ENCODE measurements at places on chromosomes 4 and X.

GRCh38 chr4:61877266-61877665, 677.1 kb downstream of the ADGRL3 start:
- no peak for DNase-seq

- DNase-seq: no peak
These were observed 132.5 kb upstream of the FMR1 start for GRCh38 chrX:147779173-147779572.

GRCh38 chrX:27057883-27058282, 405.3 kb downstream of the PPP4R3C start:
- DNase-seq: no peak

DNA sequence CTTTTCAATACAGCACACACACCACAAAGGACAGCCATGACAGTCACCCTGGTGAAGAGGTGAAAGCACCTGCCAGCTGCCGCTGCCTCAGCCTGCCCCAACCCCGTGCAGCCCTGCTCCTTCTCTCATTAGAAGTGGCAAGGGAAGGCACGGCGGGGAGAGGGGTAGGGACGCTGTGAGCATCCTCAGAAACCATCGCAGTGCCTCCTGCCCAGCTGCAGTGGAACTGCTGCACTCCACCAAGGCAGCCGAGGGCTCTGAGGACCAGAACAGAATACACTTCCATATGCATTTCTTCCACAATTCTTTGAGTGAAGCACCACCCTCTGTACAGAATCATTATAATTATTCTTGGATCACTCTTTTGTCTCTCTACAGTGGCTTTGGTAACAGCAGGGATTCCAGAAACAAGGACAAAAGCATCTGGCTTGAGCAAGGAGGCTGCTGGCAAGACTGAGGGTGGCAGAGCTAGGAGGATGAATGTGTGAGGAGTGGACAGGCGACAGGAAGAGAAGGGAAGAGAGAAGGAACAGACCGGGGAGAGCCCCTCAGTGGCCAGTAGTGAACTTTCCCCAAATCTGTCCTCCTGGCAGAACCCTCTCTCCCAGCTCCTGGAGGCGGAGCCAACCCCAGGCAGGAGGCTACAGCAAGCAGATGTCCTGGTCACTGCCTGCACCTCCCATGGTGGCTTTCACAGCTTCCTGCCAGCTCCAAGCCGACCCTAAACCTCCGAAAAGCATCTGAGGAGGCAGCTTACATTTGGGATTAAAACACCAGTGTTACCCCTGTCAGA, 73.2 kb downstream of the MTNR1A start:
- DNase-seq: no peak

GRCh38 chr4:155578219-155578618, 88.4 kb upstream of the GUCY1A1 start:
- DNase-seq: no peak

GRCh38 chrX:16651391-16652024, 1.6 kb downstream of the S100G start:
- no peak for DNase-seq

- DNase-seq: no peak
These were observed 31.3 kb upstream of the ALG13 start for GRCh38 chrX:111649638-111650037.

DNA sequence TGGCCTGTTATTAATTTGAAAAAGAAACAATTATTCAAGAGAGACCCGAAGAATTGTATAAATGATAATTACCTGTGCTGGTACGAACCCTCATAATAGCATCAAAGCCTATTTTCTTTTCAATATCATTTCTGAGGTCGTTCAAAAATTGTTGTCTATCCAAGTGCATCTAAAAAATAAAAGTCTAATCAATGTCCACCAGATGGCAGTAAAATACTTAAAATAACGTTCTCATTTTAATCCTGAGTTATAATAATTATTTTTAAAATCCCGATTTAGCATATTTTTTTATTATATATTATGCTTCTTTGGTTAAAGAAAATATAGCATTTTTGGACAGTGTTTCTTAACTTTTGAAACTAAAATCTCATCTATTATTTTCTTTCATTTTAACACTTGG, 55.7 kb downstream of the METTL14 start:
- no peak for DNase-seq

DNA sequence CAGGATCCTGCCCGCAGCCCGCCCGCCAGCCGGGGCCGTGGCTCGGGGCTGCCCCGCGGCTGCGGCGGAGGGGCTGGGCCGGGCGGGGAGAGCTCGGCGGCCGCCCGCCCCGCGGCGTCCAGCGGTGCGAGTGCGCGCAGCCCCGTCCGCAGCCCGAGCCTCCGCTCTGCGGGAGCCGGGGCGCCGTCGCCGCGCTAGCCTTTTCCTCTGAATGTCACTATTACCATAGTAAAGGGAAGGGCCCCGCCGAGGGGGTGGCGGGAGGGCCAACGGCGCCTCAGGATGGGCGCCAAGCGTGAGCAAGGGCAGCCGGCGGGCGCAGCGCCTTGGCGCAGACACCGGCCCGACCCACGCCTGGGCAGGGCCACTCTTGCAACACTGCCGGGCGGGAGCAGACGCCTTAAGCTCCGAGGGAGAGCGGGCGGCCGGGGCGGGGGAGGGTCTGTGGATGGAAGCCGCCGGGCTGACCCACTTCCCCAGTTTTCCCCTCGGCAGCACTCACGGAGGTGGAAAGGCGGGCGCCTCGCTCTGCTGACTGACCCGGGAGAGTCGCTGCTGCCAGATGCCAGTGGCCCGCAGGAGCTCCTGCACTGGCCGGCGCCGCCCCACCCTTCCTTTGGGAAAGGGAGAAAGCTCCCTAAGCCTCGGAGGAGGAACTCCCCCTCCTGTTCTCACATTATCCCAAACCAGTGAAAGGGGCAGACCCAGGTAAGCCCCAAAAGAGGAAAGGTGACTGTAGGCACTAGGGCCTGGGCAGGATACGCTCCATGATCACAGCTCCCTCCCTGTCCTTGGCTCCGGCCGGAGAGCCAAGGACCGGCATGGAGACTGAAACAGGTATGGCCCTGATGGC, 329.4 kb downstream of the HNRNPD start:
- DNase-seq: peak; percentile 86

GRCh38 chrX:109890300-109890699, 112.6 kb upstream of the TMEM164 start:
- DNase-seq: no peak

DNA sequence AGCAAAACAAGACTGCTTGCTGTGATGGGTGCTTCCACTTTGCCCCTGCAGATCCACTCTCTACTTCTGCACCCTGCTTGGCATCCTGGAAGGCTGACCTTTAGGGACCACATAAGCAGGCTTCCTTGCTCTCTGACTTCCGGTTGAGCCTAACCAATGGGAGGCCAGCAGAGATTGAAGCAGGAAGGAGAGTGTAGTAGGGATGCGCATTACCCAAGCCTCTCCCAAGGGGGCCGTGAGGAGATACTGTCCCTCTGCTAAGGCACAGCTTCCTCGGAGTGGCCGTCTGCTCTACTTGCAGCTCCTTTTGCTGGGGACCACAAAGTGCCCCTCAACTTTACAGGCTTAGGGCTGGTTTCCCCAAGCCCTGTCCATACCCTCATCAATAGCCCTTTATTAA, 624.3 kb upstream of the TENM3 start:
- no peak for DNase-seq

- DNase-seq: no peak
These were observed 1.6 kb downstream of the STK32B start for GRCh38 chr4:5052726-5053425.

- no peak for DNase-seq
These were observed 329.9 kb downstream of the NAF1 start for GRCh38 chr4:162836773-162837172.

DNA sequence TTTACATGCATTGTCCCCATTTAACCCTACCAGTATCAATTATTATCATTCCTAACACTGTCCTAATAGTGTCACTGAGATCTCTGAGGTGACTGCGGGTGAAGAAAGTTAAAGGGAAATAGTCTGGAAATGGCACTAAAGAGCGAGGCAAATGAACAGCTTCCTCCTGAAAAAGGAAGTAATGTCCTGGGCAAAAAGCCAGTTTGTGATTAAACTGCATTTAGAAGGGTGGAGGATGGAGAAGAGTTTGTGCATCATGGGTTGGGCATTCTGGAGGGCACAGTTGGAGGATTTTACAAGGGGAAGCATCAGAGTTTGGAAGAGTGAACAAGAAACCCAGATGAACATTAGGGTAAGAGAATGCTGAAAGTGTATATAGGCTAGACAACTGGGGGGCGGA, 60.5 kb upstream of the SLC25A4 start:
- no peak for DNase-seq

DNA sequence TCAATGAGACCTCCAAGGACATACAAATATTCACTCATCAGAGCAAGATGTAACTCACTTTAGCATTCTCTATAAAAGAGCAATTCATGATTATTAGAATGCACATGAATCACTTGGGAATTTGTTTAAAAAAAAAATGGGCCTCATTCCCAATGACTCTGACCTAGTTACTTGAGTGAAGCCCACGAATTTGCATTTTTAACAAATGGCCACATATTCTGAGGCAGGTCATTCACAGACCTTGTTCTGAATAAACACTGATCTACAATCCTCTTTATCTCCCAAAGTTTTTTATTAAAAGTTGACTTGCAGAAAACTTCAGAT, 255.1 kb upstream of the VEGFC start:
- peak; percentile 10 for DNase-seq

DNA sequence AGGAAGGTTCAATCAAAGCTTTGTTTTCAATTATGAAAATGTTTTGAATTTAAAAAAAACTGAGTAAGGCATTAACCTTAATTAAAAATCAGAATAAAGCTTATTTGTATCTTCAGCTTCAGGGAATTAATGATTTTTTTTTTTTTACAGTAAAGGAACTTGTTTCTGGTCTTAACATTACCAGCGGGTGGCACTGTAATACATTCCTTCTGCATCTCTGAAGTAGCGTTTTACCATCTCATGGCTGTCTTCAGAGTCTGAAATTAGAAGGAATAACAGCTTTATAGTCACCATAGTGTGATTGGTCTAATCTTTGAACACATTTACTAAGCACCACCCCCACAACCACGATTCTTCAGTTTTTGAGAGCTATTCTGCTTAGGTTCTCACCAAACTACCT, 102.6 kb downstream of the IL1RAPL2 start:
- DNase-seq: peak; percentile 33

DNA sequence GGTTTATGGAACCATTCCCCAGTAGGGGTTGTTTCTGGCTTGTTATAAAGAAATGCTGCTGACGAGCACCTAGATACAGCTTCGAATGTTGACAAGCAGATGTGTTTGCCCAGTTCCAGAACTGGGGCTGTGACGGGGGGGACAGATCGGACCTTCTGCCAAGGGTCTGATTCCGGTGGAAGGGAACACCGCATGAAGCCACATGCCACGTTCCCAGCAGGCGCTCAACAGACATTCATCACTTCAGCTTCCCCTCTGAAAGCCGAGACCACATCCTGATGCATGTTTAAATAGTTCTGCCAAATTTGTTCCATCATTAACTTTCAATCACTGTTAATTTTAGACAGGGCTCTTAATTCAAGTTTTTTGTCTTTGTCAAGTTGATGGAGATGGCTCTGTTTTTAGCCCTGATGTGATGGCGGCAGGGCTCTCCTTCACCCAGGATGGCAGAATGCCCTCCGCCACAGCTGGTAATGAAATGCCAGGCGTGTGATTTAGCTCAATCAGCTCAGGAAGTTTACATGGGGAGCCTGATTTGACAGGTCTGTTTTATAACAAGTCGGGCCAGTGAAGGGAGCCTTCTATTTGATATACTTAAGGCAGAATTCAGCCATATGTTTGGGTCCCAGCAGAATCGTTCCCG, 57.4 kb downstream of the PSAPL1 start:
- peak; percentile 32 for DNase-seq

DNA sequence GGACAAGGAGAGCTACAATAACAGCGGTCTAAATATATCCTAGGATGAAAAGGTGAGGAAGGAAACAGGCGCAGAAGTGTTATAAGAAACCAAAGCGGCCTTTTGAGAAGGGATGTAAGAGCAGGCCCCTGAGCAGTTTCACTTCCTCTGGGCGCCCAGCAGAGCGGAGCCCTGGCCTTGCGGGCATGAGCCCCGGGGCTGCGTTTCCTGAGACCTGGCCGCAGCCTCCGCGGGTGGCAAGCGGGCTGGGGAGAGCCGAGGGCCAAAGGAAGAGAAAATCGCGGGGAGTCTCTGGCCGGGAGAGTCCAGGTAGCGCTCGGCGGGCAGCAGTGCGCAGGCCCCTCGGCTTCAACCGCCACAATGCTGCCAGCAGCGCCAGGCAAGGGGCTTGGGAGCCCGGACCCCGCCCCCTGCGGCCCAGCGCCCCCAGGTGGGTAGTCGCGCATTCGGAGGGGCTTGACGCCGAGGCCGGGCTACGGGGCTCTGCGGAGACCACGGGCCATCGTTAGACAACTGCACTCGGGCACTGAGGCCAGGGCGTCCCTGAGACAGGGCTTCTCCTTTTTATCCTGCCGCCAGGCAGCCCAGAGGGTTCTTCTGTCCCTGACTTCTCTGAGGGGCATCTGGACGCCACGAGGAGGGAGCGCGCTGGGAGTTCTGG, at the start of gene BANK1:
Gene BANK1 (plus strand): TSS at position 210 of the 661 bp plus-strand sequence. CDS start 151 bp downstream, at position 361.
- peak; percentile 59 for DNase-seq

- DNase-seq: no peak
These were observed 348.1 kb downstream of the RAPGEF2 start for GRCh38 chr4:159451006-159451405.

DNA sequence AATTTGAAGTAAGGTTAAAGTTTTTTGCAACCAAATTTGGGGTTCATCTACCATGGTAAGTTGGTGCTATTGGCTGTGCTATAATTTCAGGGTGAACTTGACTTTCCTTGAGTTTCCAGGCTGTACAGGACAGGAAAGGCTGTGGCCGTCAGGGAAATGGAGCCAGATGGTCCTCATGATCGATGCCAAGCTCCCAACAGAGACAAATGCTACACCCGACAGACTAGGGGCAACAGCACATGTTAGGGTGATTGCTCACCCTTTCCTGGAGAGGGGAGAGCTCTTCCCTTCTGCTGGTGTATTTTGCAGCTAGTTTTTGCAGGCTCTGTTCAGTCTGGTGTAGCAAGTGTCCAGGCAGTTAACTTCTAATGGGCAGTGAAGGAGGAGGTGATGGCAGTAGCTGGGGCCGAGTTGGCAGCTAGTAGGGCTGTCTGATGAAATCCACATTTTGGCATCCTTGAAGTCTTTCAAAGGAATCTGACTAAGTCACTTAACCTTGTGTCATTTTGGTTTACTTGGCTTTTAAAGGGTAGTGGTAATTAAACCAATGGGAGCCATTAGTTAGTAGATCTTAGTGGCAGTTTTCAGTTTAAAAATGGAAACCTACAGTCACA, 47.8 kb downstream of the GAB1 start:
- DNase-seq: no peak

- DNase-seq: no peak
These were observed 1203.1 kb downstream of the PCDH18 start for GRCh38 chr4:136329042-136329662.

- DNase-seq: peak; percentile 79
These were observed 207.4 kb upstream of the JADE1 start for GRCh38 chr4:128601991-128602695.

GRCh38 chr4:48450740-48451139, 32.4 kb upstream of the SLC10A4 start:
- DNase-seq: no peak

- no peak for DNase-seq
These were observed 28.1 kb downstream of the ZFP42 start for GRCh38 chr4:188023682-188024081.

- DNase-seq: peak; percentile 96
These were observed at the start of gene FAM13A for GRCh38 chr4:89056953-89057398. Gene FAM13A, minus strand, starts transcription at chr4:89057185. Its CDS starts 221 bp downstream, at chr4:89056964.
